ENCODE measurements at places on chromosomes 5 and 9. TPM values are rescaled to one million over a fixed set of nuclear protein-coding genes. Genes with fewer than 3 reads are reported as not detected.

- peak overlapping the region; percentile 59 for H3K4me3 ChIP-seq
- peaks cover 50% of the 10 kb centered on the region for H3K27me3 ChIP-seq
- H3K27ac ChIP-seq, result no peak overlapping the region
- no peaks in the 10 kb centered on the region for H3K36me3 ChIP-seq
- no peak for DNase-seq
- H3K4me1 ChIP-seq, result peaks cover 6% of the 10 kb centered on the region
Observed at GRCh38 chr9:38621434-38622287, 1.3 kb upstream of the ANKRD18A start.

- H3K27ac ChIP-seq, result no peak overlapping the region
- no peaks in the 10 kb centered on the region for H3K4me1 ChIP-seq
- H3K36me3 ChIP-seq, result no peaks in the 10 kb centered on the region
- H3K4me3 ChIP-seq, result no peak overlapping the region
- no peaks in the 10 kb centered on the region for H3K27me3 ChIP-seq
Observed at GRCh38 chr5:64918083-64918482, 149.4 kb downstream of the CWC27 start.

DNA sequence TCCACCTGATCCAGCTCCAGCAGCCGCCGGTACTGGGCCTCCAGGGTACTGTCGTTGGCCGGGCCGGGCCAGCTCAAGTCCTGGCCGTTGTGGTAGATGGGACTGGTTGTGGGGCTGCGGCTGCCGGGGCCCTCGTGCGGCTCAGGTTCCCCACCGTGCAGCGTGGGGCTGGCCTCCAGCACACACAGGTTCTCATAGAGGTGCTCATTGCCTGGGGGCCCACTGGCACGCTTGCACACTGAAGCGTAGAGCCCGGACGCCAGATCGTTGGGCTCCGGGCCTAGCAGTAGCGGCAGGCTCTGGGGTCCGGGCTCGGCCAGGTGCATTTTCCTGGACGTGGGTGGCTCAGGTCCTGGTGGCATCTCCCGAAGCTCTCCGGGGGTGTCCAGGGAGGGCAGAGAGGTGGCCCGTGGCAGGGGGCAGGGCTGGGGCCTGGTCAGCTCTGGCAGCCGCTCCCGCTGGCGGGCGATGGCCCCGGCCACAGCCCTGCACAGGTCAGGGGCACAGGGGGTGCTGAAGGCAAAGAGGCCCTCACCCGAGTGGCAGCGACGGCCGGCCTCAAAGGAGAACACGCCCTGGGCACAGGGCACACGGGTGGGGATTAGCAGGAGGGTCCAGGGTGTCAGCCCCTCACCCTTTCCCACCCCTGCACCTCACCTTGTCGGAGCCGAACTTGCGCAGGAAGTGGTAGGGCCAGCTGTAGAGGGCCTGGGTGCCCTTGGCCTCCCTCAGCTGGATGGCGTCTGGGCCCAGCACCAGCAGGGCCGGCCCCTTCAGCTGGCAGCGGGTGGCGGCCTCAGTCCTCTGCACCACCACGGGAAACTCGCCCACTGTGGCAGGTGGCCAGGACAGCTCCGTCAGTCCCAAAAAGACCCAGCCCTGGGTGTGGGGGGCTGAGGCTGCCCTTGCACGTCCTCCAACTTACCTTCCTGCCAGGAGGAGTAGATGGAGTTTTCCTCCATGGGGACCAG lies 5.3 kb downstream of the DOK3 start:
- no peaks in the 10 kb centered on the region for H3K4me1 ChIP-seq
- no peak overlapping the region for H3K4me3 ChIP-seq
- no peak overlapping the region for H3K27ac ChIP-seq

The ZBED3 gene
- 16.6 TPM for polyA plus RNA-seq

The EQTN gene
- polyA plus RNA-seq, result 0.34 TPM

The PAEP gene
- polyA plus RNA-seq, result 0.09 TPM

The SRD5A1 gene
- 9.1 TPM for polyA plus RNA-seq

The FANCC gene
- polyA plus RNA-seq, result 19.9 TPM

The AGGF1 gene
- polyA plus RNA-seq, result 26.8 TPM
